ENCODE measurements at places on chromosomes 3 and 15. TPM values are rescaled to one million over a fixed set of nuclear protein-coding genes. Genes with fewer than 3 reads are reported as not detected.

- DNase-seq, result no peak
Observed at GRCh38 chr15:31930967-31931366, 99.3 kb upstream of the CHRNA7 start.

Gene BFSP2
- 0.33 TPM for polyA plus RNA-seq

Gene TRIM42
- not detected for polyA plus RNA-seq

DNA sequence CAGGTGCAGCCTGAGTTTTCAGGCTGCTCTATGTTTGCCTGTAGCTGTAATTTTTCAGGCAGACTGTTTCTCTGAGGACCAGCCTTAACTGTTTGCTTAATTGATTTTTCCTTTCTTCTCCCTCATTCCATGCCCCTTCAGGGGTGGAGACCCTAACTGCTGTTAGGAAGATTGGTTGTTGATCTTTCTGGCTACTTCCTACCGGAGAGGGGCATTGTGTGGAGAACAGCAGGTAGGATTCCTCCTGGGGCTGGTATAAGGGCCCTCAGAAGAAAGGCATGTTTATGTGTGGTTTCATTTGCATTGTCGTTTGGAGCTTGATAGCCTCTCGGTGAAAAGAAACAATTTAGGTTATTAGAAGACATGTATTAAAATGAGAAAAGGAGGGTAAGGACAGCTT is 56.9 kb upstream of the GOLGA6L2 start:
- no peak for DNase-seq

Gene STRIT1
- polyA plus RNA-seq, result 1.2 TPM

- DNase-seq, result no peak
Observed at GRCh38 chr3:120369037-120369467, 19.9 kb upstream of the LRRC58 start.

Gene CHRM5
- 0.24 TPM for polyA plus RNA-seq

- no peak for DNase-seq
Observed at GRCh38 chr3:74693696-74694393, 79.4 kb upstream of the CNTN3 start.

Gene CCDC54
- not detected for polyA plus RNA-seq

GRCh38 chr15:63528138-63528659 is 23.8 kb downstream of the USP3 start:
- no peak for DNase-seq

Gene PRKAR2A
- polyA plus RNA-seq, result 38.5 TPM

All from right renal pelvis (tissue), 4 donors.